ENCODE measurements at places on chromosomes 5 and 9.

DNA sequence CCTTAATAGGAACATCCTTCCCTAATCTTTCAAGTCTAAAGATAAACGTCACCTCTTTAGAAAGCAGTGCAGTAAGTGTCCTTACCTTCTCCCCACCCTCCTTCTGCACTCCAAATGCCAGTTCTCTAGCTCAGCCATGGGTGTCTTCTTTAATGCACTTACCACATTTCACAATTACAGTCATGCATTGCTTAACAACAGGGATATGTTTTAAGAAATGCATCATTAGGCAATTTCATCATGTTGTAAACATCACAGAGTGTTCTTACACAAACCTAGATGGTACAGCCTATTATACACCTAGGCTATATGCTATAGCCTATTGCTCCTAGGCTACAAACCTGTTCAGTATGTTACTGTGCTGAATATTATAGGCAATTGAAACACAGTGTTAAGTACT is 91.2 kb downstream of the RFX3 start:
- DNase-seq = no peak

DNA sequence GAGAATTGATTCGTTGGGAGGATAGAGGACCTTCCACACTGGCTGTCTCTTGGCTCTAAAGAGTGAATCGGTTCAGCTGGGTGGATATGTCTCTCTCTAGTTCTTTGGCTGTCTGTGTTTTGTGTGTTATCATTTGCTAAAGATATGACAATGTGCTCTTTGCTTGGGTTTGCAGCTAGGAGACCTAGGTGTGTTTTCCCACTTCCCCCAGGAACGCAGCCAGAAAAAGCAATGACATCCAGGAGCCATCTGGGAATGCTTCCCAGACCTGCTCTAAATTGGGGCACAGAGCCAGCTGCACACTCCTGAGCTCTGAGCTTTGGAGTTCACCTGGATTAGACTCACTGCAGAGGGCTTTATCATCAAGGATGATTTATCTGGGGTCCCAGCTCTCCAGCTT is 12.8 kb upstream of the PDZD2 start:
- no peak for DNase-seq

- DNase-seq = no peak
Observed at GRCh38 chr9:96152550-96152949, 149.4 kb downstream of the HSD17B3 start.

DNA sequence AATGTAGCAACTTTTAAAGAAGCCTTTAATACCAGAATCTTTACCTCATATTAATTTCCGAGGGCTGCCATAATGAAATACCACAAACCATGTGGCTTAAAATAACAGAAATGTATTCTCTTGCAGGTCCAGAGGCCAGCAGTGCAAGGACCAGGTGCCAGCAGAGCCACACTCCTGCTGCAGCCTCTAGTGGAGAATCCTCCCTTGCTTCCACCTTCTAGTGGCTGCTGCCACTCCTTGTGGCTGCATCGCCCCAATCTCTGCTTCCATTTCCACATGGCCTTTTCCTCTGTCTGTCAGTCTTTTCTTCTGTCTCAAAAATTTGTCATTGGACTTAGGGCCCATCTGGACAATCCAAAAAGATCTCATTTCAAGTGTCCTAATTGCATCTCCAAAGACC is 401.5 kb downstream of the EFNA5 start:
- DNase-seq = no peak

DNA sequence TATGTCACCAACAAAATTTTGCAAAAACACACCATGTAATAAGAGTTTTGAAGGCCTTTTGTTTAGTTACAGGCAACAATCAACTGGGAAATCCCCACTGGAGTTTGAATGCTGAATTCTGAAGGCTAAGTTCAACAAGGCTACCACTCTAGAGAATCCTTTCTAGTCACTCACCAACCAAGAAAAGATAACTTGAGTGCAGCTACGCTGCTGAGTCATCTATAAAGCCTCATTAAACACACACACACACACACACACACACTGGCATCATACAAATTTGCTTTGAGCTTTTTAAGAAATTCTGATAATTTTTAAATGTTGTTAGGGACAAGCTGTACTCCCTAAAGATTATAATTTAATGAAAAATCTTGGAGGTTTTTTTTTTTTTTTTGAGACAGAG is 219.6 kb downstream of the DENND1A start:
- no peak for DNase-seq

GRCh38 chr9:98357921-98358535 is 102.6 kb upstream of the TBC1D2 start:
- DNase-seq = no peak

GRCh38 chr5:120454094-120454798 is 9.9 kb upstream of the PRR16 start:
- no peak for DNase-seq

DNA sequence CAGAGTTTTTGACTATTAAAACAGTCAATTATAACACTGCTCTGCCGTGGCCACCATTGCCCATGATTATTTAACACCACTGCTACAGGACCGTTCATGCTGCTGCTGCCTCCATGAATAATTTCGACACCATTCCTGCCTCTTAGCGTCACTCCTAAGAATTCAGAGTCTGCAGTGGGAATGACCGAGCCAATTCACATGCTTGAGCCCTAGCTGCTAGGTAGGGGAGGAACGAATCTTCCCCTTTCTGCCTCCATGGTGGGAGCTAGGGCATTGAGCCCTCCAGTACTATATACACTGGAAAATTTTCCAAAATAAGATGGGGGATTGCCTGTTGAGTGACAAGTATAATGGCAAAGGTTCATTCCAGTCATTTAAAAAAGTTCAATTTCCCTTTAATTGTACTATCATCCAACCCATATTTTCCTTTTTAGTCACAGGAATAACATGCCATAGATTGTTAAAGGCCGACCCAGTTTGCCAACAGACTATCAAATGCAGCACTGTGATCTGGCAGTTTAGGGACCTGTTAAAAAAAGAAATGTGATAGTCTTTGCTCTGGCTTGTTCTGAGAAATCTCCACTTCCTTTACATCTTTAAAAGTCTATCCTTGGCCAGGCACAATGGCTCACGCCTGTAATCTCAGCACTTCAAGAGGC is 13.5 kb upstream of the B4GALT1 start:
- DNase-seq = no peak

GRCh38 chr5:42949348-42950115 is 90.6 kb downstream of the ANXA2R start:
- DNase-seq = peak; percentile 31

- DNase-seq = no peak
Observed at GRCh38 chr9:137479892-137480685, 21.0 kb upstream of the NSMF start.

- DNase-seq = no peak
Observed at GRCh38 chr9:5846501-5846921, 13.6 kb upstream of the ERMP1 start.

DNA sequence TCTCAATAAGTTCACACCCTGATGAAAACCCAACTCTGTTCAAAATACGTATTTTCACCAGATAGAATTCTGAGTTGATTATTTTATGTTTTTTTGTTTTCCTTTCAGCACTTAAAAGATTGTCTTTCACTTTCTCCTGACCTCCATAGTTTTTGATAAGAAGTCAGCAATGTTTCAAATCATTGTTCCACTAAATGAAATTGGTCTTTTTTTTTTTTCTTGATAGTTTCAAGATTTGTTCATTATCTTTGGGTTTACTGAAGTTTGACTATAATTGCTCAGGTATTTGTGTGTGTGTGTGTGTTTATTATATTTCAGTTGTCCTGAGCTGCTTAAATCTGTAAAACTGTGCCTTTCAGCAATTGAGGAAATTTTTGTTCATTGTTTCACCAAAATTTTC is 498.7 kb downstream of the TLE1 start:
- DNase-seq = no peak

- DNase-seq = no peak
Observed at GRCh38 chr9:108842610-108843295, 13.0 kb downstream of the ACTL7B start.

- DNase-seq = no peak
Observed at GRCh38 chr5:139364466-139364865, 18.6 kb downstream of the SLC23A1 start.

GRCh38 chr9:2655411-2655901 is 33.9 kb downstream of the VLDLR start:
- no peak for DNase-seq

GRCh38 chr5:173581408-173582215 is 34.8 kb downstream of the BOD1 start:
- DNase-seq = no peak

- no peak for DNase-seq
Observed at GRCh38 chr9:30765318-30765717, 1619.1 kb upstream of the ACO1 start.

DNA sequence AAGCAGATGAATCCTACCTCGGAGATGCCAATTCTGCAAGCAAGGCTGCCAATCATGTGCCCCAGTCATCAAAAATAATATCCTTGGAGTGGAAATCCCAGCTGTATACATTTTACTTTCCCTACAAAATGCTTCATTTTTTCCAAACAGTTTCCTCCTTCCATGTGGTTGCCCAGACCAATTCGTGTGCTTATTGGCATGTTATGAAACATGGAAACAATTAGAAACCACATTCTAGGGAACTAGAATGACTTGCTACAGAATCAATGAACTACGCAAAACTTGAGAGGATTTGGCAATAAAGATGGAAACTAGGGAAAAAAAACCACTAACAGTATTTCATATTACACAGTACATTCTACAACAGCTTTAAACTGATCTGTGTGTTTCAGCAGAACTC is 584.5 kb upstream of the DMAC1 start:
- DNase-seq = no peak

DNA sequence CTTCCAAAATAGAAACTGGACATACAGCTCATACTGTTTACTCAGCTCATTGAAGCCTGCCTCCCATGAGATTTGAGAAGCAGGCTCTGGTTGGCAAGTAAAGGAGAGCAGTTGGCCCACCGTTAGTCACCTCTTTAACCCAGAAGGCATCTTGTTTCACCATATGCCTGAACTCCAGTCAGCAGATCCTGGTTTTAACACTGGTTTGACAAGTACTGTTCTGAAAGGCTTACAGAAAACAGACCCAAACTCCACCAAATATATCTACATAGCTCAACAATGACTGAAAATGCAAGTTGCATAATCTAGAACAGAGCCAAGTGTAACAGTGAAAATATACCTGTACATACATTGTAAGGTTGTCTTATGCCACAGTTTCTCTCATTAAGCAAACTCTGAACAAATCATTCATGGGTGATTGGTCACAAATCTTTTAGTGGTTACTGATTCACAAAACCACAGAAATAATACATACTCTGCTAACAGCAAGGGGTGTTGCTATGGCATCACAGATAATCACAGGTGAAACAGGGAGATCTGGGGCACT is 198.8 kb downstream of the BNC2 start:
- DNase-seq = no peak

DNA sequence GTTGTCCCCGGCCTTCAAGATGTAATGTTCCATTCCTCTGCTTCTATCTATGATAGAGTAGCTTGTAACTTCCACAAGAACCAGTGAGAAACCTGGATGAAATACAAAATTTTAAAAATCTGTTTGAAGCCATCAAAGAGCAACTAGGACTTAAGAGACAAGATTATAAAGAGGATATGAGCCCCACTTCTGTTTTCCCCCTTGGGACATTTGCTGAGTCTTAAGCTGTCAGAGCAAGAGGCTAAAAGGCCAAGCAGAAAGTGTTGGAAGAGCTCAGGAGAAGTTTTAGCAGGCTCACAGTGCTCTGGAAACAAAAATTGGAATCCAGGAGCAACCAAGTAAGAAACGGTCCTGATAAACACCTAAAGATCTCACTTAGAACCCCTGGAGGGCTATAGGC is 76.1 kb downstream of the ADRB2 start:
- DNase-seq = no peak

DNA sequence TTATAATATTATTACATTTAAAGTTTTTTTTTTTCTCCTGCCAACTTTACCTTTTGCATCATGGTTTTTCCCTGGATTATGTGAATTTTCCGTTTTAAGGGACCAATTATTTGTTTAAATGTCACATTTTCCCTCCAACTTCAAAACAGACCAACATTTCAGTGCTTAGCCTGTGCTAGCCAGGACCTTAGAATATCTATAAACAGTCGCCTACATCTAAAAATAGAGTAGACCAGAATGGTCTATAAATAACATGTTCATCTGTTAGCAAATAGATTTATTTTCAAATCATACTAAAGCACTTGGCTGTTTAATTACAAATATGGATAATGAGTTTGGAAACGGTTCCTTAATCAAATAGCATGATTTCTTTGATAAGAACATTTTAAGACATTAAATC is 192.0 kb downstream of the FBN2 start:
- DNase-seq = no peak

DNA sequence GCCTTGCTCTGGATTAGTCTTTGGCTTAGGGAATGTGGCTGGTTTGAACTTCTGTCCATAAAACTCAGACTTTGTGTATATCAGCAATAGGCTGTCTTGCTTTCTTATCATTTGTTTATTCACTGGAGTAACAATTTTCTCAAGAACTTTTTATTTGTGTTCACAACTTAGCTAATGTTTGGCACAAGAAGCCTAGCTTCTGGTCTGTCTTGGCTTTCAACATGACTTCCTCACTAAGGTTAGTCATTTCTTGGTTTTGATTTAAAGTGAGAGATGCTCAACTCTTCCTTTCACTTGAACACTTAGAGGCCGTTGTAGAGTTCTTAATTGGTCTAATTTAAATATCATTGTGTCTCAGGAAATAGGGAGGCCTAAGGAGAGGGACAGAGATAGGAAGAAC is 4.9 kb downstream of the FBXO38 start:
- DNase-seq = no peak

GRCh38 chr5:95647886-95648860 is 1.6 kb downstream of the RFESD start:
- DNase-seq = no peak

GRCh38 chr5:174692982-174693422 is 31.4 kb upstream of the MSX2 start:
- no peak for DNase-seq

- DNase-seq = no peak
Observed at GRCh38 chr5:39341896-39342295, 22.4 kb downstream of the C9 start.

GRCh38 chr5:123427281-123427680 is 4.1 kb upstream of the CEP120 start:
- DNase-seq = no peak

GRCh38 chr5:174120401-174121005 is 75.0 kb downstream of the NSG2 start:
- DNase-seq = no peak

- no peak for DNase-seq
Observed at GRCh38 chr5:172447646-172448365, 6.5 kb downstream of the SH3PXD2B start.

DNA sequence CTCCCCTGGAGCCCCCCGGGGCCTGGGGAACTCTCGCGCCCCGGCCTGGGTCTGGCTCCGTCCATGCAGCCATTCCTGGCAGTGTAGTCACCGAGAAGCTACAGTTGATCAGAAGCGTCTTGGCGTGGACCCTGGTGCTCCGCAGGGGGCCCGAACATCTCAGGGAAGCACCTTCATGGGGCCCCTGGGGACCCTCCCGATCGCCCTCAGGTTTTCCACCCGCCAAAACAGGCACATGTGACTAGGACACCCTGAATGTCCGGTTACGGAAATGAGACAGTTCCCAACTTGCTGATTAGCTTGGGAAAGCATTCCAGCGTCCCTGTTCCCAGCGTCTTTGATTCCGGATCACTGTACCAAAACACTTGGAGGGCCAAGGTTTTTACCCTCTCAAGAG is 472 bp downstream of the FBXO4 start:
- no peak for DNase-seq

GRCh38 chr9:36382484-36382883 is 17.6 kb downstream of the RNF38 start:
- no peak for DNase-seq
